ENCODE measurements at places on chromosomes 13 and 19.

DNA sequence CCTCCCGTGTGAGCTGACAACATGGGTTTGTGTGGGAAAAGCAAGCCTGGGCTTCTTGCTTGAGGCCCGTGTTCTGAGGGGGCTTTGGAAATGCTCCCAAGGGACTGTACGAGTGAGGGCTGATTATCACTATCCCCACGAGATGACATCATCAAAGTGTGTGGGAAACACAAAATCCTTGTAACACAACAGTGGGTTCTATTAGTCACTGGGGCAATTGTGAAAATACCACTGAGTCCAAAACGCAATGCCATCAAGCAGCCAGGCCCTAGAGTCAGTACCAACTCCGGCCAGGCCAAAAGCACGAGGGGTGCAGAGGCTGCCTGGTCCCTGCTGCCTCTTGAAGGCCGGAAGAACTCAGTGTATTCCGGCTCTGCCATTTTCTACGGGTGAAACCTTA lies 29.6 kb downstream of the CAPS start:
- no peak for DNase-seq

DNA sequence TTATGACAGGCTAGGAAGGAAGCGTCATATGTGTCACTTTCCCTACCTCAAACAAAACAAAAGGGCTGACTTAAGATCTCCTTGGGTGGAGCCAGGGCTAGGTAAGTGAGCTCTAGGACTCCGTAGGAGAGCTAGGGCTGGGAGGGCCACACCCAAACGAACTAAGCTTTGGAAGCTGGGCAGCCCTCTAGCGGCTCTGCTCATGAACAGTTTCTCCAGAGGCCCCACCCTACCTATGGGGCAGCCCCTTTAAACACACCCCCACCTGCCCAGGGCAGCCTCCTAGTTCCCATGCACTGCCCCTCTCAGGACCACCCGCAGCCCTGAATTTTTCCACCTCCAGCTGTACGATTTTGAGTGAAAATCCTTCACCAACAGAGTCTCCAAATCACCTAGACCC lies 3.5 kb downstream of the PEG3 start:
- no peak for DNase-seq

- no peak for DNase-seq
These were observed 159.6 kb downstream of the FOXO1 start for GRCh38 chr13:40506592-40507446.

- DNase-seq, result no peak
These were observed 74.6 kb upstream of the C13orf46 start for GRCh38 chr13:114048443-114048842.

DNA sequence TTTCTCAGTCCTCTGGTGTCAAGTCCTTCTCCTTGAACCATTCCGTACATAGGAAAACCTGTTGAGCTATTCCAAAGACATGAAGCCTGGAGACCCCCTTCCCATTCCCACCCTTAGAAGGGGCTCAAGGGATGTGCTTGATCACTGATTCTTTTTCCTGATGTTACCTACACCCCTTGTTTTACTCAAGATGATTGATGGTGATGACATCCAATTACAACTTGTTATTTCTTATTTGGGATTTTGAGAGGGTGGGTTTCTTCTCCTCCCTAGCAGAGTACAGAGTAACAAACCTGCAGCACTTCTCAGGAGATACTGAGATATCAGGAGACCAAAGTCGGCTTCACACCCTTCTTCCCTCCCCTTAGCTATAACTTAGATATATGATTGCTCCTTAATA lies 6.7 kb upstream of the RPS19 start:
- no peak for DNase-seq

DNA sequence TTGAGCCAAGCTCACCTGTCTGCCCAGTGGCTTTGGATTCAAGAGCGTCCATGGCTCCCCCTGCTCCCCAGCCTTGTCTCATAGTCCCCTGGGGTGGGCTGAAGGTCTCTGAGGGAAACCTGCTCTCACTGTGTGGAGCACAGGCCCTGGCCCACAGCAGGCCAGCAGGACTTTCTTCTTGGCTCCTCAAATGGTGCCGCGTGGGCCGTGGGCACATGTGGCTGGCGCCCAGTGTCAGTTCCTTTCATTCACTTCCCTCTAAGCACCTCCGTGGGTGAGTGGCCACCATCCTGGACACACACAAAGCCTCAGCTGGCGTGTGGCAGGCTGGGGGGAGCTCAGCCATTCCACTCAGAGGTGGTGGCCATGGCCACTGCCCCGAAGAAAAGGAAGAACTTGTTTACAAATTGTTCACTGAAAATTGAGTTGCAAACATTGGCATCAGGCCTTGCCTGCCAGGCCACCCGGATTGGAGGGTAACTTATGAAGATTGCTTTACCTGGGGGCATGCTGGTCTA lies 53.1 kb downstream of the C1QTNF9 start:
- DNase-seq, result no peak

GRCh38 chr19:45766869-45767346 lies 2.1 kb downstream of the SIX5 start:
- DNase-seq, result no peak

DNA sequence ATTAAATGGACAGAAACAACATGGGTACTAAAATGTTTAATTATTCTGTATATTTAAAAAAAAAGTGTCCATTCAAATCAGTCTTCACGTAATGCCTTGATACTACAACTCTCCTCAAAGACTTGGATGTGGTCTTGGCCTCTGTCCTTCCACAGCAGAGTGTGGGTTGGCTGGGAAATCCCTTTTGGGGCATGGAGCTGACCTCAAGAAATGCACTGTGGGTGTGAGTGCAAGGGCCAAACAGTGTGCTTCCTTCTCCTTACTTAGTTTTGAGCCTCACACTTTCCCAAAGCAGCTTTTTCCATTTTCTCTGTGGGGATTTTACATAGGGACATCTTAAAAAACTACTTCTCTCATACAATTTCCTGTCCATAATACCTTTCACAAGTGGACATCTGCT lies 607.4 kb downstream of the EFNB2 start:
- DNase-seq, result no peak

DNA sequence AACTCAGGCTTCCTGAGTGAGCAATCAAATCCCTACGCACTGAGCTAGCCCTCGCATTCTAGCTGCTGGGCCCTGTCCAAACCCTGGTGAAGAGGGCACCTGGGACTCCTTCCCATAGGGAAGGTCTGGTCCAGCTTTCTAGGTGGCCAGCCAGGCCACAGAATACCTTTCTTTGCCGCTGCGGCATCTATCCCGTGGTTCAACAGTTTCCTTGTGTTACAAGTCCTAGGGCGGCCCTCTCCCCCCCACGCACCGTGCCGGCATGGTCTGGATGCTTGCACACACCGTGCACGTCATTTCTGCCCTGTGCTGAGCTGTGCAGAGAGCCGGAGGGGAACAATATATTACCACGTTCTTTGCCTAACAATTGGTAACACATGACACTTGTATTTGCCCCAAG lies 164.6 kb upstream of the TSHZ3 start:
- DNase-seq, result no peak

DNA sequence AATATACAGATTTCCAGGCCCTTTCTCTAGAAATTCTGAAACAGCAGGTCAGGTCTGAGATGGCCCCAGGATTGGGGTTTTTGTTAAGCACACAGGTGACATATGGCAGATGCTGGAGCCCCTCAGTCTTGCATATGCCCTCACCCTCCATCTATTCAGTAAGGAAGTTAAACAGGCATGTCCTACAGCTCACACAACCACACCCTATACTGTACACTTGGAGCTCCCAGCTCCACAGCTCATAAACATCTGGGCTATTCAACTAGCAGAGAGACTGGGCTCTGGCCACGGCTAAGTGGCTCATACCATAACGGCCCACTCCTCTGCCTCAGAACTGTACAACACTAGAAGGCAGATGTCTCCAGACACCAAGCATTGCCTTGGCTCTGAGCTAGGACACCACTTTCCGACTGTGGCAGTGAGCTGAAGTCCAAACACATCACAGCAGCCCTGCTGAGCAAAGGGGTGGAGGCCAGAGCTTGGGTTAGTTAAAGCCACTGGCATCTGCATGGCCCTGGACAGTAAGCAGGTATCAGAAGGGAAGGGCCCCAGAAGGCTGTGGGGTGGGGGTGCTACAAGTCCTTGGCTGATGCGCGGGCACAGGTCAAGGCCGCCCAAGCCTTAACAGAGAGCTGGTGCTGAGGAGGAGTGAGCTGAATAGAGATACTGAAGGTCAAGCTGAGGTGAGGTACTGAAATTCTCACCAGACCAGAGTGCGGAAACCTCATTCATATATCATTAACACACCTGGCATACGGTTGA lies 79.1 kb downstream of the ABCC4 start:
- DNase-seq, result no peak

DNA sequence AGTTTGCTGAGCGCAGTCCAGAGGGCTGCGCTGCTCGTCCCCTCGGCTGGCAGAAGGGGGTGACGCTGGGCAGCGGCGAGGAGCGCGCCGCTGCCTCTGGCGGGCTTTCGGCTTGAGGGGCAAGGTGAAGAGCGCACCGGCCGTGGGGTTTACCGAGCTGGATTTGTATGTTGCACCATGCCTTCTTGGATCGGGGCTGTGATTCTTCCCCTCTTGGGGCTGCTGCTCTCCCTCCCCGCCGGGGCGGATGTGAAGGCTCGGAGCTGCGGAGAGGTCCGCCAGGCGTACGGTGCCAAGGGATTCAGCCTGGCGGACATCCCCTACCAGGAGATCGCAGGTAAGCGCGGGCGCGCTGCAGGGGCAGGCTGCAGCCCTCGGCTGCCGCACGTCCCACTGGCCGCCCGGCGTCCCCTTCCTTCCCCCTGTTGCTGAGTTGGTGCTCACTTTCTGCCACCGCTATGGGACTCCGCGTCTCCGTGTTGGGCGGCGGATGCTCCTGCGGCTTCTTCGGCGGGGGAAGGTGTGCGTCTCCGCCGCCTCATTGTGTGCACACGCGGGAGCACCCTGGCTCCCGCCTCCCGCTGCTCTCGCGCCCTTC lies 772 bp downstream of the GPC6 start:
- peak; percentile 61 for DNase-seq

- no peak for DNase-seq
These were observed 13.9 kb downstream of the MPND start for GRCh38 chr19:4357095-4357797.

DNA sequence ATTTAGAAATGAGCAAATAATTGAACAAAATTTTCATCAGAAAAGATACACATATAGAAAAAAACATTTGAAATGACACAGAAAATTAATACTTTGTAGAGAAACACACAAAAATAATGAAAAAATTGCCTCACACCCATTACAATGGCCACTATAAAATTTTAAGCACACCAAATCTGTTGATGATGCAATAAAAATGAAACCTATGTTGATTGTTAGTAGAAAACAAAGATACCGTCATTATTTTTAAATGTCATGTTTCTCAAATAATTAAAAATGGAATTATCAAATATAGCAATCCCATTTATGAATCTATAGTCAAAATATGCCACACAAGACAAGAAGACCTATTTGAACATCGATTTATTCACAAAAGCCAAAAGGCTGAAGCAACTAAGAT lies 90.5 kb downstream of the ZNF708 start:
- no peak for DNase-seq

DNA sequence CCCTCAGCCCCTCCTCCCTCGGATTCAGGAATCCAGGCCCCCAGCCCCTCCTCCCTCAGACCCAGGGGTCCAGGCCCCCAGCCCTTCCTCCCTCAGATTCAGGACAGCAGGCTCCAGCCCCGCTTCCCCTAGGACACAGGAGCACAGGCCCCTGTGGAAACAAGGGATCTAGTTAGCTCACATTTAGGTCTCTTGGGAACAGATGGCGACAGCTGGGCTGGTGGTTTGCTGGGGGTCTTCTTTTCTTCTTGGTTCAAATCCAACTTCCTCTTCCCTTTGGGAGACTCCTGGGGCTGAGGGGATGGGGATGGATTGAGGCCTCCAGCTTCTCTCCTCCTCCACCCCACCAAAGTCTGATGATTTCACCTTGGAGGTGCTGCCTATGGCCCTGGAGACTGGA lies 19.6 kb downstream of the ZNF575 start:
- no peak for DNase-seq

DNA sequence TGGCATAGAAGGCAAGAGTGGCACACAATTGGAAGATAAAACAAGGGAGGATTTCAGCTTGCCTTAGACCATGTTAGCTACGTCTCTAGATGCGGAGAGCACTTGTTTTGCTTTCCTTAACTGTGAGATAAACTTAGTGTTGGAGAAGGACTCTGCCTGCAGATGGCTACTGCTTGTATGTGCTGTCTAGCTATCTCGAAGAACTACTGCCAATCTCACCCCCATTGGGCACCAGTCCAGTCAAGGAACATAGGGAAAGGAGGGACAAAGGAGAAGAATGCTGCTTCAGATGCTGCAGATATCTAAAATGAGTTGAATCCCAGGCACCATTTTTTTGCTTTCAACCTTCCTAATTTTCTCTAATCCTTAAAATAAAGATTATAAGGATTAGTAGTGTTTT lies 726.0 kb upstream of the ARGLU1 start:
- no peak for DNase-seq

DNA sequence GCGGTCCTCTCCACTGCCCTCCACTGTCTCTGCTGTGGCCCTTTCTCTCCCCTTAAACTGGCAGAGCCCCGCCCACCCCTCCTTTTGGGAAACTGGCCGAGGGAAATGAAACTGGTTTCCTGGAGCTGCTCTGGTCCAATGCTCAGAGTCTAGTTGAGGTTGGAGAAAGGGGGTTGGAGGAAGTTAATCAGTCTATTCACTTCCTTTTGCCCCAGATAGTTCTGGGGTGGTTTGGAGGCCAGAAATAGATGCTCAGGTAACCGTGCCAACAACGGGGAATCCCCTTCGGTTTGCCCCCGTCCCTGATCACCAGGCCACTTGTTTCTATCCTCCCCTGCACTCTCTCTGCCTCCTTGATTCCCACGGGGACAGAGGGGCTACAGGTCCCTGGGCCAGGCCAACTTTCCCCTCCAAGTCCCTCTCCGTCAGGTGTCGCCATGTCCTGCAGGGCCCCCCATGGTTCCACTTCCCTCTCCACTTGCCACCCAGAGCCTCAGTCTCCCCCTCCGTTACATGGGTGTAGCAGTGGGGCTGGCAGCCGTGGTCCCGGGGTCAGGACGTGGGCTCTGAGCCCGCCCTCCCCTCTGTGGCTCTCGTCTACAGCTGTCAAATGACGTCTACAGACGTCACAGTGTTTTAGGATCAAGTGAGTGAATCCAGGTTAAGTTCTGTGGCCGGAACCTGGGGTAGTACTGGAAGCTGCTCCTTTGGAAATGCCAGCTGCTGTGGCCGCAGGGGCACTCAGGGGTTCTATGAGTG lies at the start of gene IL4I1:
TSS of gene IL4I1 (minus strand) at position 25 of the 759 bp plus-strand sequence. CDS start 727 bp downstream, outside the sequence.
- DNase-seq, result no peak

- no peak for DNase-seq
These were observed 800.2 kb downstream of the EFNB2 start for GRCh38 chr13:105735281-105735680.
